ENCODE measurements at places on chromosomes 1 and 21.

- no peak for DNase-seq
Observed at GRCh38 chr1:110138956-110139355, 11.3 kb upstream of the SLC6A17 start.

DNA sequence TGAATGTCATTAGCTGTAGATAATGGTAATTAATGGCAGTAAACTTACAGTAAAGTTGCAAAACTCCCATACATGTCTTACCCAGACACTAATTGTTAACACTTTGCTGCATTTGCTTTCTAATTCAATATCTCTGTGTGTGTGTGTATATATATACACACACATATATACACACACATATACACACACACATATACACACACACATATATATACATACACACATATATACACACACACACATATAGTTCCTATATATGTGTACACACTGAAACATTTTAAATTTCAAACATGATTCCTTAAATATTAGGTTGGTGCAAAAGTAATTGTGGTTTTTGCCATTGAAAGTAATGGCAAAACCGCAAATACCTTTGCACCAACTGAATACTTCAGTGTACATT lies 3.7 kb upstream of the EPHX1 start:
- no peak for DNase-seq

- peak; percentile 34 for DNase-seq
Observed at GRCh38 chr1:116767782-116768382, 13.7 kb downstream of the CD2 start.

GRCh38 chr1:210696709-210697108 lies 368.0 kb downstream of the HHAT start:
- peak; percentile 27 for DNase-seq

DNA sequence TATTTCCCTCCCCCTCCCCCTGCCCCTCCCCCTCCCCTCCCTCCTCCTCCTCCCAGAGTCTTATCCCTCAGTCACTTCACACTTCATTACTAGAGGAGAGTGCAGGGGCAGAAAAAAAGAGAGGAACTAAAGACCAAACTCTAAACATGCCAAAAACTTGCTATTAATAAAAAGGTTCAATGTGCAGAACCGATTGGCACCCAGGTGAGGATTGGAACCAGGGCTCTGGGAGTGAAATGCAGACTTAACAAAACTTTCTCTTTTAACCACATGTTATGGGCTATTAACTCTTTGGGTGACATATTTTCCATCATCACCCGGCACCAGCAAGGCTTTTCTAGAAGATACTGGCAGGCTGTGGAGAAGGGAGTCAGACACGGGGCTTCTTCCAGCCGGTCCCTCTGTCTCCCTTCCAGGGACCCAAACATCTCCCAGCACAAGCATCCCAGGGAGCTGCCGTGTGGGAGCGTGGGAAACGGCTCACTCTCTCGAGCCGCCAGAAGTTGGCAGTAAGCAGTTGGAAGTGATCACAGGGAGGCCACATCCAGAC lies 13.6 kb downstream of the NID1 start:
- peak; percentile 37 for DNase-seq

GRCh38 chr1:145690587-145691558 lies 16.3 kb downstream of the PDZK1 start:
- peak; percentile 85 for DNase-seq

DNA sequence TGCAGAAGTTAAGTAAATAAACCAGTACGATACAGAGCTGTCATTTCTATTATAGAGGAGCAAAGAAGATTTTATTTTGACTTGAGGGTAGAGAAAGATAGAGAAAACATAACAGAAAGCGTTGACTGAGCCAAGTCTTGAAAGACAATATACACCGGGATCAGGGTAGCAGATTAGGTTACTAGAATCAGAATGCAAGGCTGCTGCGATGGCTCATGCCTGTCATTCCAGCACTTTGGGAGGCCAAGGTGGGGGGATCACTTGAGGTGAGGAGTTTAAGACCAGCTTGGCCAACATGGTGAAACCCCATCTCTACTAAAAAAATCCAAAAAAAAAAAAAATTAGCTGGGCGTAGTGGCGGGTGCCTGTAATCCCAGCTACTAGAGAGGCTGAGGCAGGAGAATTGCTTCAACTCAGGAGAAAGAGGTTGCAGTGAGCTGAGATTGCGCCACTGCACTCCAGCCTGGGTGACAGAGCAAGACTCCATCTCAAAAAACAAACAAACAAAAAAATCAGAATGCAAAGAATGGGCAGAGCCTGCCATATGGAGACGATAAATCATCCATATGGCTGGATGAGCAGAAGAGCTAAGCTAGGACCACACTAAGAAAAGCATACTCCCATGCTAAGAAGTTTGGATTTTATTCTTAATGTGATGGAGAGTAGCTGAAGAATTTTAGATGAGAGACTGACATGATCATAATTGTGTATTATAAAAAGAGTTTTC lies 9.9 kb upstream of the ABCD3 start:
- no peak for DNase-seq

DNA sequence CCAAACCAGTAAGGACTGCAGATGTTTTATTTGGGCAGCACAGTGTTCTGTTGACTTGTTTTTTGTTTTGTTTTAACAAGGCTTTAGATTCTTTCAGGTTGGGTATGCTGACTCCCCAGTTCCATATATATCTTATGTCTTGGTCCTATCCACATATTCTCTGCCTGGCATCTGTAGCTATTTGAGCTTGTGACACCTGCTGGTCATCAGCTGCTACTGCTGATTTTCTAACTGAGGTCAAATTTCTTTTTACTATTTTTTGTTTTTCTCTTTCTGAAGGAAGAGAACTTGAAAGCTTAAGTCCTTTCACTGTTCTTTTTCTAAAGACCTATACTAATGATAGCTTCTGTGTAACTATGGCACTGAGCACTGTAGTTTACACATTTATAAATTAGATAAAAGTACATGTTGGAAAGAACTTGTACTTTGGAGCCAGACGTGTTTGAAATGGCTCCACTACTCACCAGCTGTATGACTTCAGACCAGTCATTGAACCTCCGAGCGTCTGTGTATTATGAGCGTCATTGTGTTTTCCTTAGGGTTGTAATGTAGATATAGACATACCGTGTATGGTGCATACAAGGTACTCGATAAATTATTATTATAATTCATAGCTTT lies 109.4 kb downstream of the NRDC start:
- DNase-seq, result peak; percentile 62

GRCh38 chr1:192936313-192937018 lies 122.7 kb downstream of the UCHL5 start:
- DNase-seq, result no peak

- DNase-seq, result peak; percentile 31
Observed at GRCh38 chr21:40373761-40374160, 473.2 kb downstream of the DSCAM start.

- DNase-seq, result no peak
Observed at GRCh38 chr1:97158691-97159096, 437.1 kb downstream of the PTBP2 start.

- peak; percentile 86 for DNase-seq
Observed at GRCh38 chr1:98323388-98323787, 338.1 kb upstream of the SNX7 start.

GRCh38 chr1:117824616-117825015 lies 104.8 kb downstream of the GDAP2 start:
- DNase-seq, result peak; percentile 82

GRCh38 chr1:100614570-100614969 lies 76.6 kb downstream of the GPR88 start:
- DNase-seq, result no peak

- no peak for DNase-seq
Observed at GRCh38 chr1:45423906-45424678, 66.9 kb downstream of the TESK2 start.

DNA sequence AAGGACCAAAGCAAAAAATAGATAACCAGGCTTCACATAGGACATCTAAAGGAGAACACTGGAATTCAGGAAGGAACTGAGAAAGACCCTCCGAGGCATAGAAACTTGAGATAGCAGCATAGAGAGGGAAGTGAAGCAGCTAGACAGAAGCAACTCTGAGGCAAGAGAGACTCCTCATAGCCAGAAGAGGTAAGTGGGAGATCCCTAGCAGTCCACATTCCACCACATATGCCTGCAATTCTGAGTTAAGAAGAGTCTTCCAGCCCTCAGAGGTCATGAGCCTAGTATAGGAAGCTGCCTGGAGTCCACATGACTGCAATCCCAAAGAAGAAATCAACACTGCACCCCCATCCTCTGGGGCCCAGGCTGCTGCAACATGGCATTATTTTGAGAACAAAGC lies 13.9 kb upstream of the FGGY start:
- DNase-seq, result no peak

DNA sequence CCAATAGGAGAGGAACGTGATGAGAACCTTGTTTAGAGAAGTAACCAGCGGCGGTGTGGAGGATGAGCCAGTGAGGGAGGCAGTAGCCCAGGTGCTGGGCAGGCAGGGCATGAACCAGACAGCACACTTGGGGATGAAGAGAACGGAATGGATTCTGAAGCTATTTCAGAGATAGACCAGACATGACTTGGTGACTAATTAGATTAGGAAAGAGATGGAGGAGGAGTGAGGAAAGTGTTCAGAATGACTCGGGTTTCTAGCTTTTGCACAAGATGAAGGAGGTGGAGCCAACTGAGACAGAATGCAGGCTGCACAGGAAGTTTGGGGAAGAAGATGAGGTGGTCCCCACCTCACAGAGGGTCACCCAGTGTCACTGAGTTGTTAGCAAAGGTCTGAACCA lies 5.1 kb downstream of the PEF1 start:
- peak; percentile 62 for DNase-seq

GRCh38 chr1:245858022-245858721 lies 648.9 kb downstream of the SMYD3 start:
- no peak for DNase-seq

DNA sequence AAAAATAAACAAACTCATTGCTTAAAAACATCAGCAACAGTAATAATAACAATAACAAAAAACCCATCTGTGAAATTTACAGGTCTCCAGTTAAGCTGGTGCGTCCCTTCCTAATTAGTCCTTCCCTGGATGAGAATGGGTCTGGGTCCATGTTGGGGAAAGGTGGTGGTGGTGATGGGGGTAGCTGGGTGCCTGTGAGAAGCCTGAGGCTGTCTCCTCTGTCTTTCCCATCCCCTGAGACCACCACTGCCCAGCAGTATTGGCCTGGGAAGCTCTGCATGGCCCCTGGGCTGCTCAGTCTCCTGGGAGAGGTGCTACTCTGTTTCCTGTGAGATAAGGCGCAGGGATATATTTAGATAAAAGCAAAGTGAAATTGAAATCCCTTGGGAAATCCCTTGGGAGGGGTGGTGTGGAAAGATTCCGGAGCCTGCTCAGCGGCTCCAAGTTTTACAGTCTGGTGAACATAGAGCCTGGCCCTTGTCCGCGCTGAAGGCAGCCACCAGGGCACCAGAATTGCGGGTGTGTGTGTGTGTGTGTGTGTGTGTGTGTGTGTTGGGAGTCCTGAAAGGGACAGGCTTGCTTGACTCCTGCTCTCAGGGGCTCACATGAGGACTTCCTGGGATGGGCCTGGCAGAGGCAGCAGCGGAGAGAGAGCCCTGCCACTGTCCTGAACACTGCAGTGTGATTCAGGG lies 150.2 kb downstream of the FOXD2 start:
- DNase-seq, result no peak

DNA sequence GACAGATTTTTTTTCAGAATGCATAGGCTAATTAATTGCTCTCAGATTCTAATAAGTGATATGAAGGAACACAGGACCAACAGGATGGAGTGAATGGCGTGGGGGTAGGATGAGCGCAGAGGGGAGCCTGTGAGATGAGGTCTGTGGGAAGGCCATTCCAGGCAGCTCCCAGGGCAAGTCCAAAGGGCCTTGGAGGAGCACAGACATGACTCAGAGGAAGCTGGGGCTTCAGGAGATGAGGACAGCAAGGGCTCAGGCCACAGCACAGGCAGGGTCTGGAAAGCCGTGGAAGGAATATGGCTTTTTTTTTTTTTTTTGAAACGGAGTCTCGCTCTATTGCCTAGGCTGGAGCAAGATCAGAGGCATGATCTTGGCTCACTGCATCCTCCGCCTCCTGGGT lies 35.1 kb downstream of the FMN2 start:
- DNase-seq, result peak; percentile 23

- DNase-seq, result no peak
Observed at GRCh38 chr1:37809942-37810341, 1.9 kb upstream of the YRDC start.

DNA sequence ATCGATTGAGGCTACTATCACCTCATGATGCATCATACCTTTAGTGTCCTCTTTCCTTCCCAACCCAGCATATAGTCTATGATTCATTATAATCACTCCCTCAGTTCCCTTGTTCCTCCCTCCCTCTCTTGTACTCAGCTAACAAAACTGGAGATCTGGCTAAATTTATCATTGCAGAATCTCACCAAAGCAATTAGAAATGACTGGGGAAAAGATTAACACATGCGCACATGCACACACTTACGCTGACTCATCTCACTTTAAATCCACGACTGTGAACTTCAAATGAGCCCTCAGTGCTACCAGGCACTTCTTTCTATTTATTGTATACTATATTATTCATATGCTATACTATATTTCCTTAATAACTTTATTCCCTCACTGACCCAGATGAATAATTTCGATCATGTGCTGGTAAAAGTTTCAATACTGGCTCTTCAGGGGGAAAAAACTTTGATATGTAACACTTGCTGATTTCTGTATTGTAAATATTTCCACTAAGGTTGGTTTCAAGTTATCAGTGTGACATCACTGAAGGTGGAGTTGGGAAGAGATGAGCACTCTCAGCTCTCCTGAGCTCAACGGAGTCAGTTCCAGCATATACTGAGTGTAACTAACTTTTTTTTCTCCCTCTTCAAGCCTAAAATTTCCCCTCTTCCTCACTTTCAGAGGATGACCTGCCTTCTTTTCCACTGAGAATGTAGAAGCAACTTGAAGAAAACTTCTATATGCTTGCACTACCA lies 613.7 kb upstream of the B3GALT2 start:
- peak; percentile 63 for DNase-seq

DNA sequence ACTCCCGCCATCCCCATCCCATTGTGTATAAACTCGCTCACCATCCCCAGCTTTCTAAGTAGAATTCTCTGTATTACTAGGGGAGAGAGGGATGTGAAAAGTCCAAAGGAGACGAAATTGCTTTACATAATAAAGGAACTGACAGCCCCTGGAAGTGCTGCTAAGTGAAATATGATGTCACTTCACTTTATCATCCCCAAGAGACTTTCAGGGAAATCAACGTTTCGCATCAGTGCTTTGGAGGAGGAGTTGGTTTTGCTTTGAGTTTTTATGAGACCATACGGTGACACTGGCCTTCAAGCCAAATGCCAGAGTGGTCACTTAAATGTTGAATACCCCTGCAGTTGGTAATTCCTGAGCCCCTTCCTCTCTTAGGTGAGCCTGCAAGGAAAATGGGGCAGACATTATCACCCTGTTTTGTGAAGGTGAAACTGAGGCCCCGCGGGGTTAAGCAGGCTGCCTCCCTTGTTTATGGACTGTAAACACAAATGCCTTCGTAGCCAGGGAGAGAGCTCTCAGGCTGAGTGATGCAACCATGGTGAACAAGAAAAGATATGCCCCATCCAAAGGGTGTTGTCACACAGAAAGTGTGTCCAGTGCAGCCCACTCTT lies 58.4 kb upstream of the KAZN start:
- no peak for DNase-seq

GRCh38 chr1:160779626-160780397 lies 16.2 kb upstream of the LY9 start:
- DNase-seq, result no peak
